ENCODE measurements at places on chromosomes 6 and 20.

DNA sequence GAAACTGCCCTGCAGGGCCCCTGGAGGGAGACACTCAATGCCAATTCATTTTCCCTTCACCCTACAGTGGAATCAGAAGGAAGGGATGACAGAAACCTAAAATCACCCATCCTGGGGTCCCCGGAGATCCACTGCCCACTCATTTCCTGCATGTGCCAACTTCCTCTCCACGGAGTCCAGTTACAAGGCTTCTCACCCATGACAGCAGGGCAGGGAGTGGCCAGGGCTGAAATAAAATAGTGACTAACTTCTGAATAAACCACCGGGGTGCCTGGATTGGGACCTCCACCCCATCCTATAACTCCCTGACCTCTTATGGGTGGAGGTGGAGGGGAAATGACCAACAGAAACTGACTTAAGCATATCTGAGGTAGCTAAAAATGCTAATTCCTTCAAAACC, 362.3 kb downstream of the MAFB start:
- no peak for DNase-seq

DNA sequence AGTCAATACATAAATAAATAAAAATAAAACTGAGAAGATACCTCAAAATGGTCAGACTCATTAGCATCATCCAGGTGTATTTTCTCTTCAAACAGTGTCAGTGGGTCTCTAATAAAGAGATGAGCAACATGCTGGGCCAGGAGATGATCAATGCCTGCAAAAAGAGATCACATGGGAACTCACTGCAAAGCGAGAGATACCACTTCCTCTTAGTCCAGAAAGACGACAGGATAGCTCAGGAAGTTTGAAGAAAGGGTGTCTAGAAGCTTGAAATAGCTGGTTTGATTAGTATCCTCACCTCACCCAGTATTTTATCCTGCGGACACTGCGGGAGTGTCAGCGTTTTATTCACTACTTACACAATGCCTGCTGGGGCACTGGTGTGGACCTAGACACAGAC, 38.0 kb downstream of the GCLC start:
- no peak for DNase-seq

GRCh38 chr20:15188415-15188814, 851.0 kb upstream of the FLRT3 start:
- DNase-seq = no peak

DNA sequence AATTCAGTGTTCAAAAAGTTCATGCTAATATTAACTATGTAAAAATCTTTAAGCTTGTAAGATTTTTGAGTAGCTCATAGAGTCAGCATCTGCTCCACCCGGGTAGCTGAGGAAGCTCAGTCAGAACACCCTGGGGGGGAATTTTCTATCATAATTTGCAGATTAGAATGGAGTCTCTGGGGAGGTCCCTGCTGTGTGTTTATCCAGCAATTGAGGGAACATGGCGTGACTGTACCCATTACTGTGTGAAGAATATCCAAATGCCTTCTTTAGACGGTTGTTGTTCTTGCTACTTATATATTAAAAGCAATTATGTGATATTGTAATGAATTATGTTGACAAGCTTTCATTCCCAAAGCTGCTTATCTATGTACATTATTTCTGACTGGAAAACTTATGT, 64.8 kb downstream of the AIG1 start:
- DNase-seq = no peak

DNA sequence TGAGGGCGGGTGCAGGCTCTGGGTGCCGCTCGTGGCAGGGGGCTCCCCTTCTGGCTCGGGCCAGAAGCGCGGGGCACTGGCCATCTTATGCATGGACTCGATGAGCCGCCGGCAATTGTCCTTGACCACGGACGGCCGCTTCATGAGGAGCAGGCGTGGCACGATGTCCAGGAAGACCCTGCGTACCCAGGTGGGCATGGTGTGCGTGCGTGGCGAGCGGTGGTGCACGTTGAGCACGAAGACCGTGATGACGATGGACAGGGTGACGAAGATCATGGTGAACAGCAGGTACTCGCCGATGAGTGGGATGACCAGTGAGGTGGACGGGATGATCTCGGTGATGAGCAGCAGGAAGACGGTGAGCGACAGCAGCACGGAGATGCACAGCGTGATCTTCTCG, 11.0 kb downstream of the CHRNA4 start:
- DNase-seq = no peak

DNA sequence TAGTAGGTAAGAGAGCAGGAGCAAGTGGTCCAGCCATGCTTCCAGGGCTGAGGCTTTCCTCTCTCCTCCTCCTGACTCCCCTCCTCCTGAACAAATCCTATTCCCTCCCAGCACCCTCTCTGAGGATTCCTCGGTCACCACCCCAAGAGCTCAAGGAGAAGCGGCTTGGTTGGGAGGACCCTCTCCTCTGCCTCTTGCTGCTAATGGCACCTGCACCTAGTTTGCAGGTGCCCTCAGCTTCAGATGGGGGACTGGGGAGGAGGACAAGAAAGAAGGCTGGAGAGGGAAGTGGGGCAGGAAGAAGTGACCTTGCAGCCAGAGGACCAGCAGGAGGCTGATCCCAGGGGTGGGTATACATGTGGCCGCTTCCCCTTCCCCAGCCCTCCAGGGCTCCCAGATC, 17.5 kb downstream of the NCR2 start:
- DNase-seq = no peak

GRCh38 chr6:2376429-2377355, 131.3 kb upstream of the GMDS start:
- DNase-seq = no peak

- no peak for DNase-seq
Measured at GRCh38 chr6:142336183-142336582, 34.4 kb downstream of the ADGRG6 start.

GRCh38 chr20:13865156-13865555, 80.3 kb downstream of the NDUFAF5 start:
- DNase-seq = no peak

DNA sequence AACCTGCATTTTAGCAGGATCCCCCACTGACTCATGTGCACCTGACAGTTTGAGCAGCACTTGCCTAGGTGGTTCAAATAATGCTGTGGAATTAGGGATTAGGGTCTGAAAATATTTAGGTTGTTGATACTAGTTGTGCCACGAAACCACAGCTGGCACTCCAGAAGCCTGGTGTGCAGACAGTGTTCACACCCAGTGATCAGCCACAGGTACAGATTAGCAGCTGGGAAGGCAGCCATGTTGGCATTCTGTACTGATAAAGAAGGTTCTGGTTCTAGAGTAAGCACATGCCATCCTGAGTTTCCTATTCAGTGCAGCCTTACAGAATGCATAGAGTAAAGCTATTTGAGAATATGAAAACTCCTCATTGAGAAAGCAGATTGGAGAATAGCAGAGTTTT, 30.1 kb downstream of the TMEM74B start:
- DNase-seq = no peak

DNA sequence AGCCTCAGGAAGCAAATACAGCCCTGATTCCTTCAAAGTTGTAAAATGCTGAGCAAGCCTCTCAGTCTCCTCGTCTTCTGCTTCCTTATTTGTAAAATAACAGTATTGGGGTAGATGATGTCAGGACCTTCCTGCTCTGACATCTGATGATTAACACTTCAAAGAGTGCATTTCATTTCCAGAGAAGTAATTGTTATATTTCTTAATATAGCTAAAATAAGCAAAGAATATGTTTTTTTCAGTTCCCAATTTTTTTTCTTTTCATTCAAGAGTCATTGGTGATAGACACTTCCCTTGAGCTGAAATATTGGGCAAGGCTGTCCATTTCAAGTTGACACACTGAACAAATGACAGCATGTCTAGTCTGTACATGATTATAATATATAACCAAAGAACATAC, 53.4 kb downstream of the SLX4IP start:
- DNase-seq = no peak

DNA sequence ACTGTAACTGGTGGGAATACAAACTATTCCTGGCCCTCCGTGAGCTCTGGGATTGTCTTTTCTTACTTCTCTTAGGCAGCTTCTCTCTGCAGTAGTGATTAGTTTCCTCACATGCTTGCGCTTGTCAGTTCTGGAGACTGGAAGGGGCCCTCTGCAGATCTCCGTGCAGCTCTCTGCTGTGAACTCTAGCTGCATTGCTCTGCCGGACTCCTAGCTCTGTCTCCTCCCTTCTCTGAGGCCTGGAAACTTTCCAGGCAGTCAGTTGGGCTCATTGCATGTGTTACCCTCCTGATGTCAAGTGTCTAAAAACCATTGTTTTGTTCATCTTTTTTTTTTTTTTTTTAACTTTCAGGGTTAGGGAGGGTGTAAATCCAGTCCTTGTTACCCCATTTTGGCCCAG, 102.3 kb downstream of the CTNNBL1 start:
- no peak for DNase-seq

DNA sequence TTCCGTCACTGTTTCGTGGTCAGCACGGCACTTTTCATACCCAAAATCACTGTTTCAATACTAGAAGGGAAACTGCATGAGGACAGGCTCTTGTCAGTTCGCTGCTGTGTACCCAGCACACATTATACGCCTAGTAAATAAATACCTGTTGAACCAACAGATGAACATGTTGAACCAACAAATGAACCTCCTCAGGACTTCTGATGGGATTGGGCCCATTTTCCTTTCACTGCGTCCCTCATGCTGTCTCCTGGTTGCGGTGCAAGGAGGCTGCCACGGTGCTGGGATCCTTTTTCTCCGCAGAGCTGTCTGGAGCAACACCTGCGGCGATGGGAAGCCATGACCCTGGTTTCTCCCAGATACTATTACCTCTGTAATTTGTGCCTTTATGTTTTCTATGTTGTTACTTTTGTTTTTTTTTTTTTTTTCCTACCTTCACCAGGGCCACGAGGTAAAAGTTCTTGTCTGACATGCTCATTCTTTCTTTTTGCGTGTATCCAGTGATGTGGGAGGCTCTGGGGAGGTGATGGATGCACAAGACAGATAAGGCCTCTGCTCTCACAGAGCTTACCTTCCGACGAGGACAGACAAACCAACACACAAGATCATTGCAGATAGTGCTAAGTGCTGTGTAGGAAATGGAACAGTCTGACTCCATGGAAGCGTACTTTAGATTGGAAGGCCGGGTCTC, 1.1 kb downstream of the VAPB start:
- no peak for DNase-seq

- no peak for DNase-seq
Measured at GRCh38 chr6:25034431-25034921, 98.7 kb upstream of the RIPOR2 start.

DNA sequence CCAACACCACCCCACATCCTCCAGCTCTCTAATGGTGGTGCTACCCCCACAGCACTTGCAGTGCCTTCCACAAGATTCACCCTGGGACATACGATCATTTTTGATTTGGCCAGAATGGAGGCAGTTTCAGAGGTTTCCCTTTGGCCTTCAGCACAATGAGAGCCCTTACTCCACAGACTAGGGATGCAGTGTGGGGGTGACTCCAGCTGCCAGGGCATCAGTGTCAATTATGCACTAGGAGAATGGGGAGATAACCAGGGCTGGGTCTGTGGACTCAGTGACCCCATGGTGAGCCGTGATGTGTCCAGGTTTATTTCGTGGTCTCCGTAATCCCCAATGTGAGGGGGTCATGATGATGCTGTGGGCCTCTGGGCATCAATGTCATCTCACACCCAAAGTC, 31.5 kb upstream of the MICB start:
- no peak for DNase-seq

- no peak for DNase-seq
Measured at GRCh38 chr6:36245572-36246061, 24.2 kb upstream of the PNPLA1 start.

- DNase-seq = no peak
Measured at GRCh38 chr6:55182016-55182650, 7.8 kb downstream of the HCRTR2 start.

- DNase-seq = no peak
Measured at GRCh38 chr6:32895006-32895345, 41.0 kb downstream of the PSMB9 start.

DNA sequence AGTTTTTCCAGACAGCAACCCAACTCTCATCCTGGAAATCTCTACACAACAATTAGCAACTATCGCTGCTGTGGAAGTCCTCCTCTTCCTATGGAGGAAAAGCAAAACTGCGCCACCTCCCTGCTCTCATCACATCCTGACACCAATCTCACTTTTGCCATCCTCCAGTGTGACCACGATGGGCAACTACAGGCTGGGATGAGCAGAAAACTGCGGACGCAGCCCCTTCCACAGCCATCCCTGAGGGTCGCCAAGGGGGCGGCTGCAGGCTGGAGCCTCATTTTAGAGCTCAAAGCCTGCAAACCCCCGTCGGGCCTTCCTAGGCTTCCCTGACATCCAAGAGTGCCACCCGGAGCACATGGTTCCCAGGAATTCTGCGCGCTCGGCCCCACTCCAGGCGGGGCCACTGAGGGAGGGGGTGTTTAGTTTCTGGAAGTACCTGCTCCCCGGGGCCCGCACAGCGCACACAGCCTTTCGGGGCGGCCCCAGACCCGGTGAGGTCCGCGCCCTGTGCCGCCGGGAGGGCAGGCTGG, 1.2 kb downstream of the TCFL5 start:
- no peak for DNase-seq

GRCh38 chr6:22036275-22036674, 260.6 kb downstream of the PRL start:
- DNase-seq = peak; percentile 76

- DNase-seq = no peak
Measured at GRCh38 chr20:20677186-20677585, 35.3 kb downstream of the RALGAPA2 start.

DNA sequence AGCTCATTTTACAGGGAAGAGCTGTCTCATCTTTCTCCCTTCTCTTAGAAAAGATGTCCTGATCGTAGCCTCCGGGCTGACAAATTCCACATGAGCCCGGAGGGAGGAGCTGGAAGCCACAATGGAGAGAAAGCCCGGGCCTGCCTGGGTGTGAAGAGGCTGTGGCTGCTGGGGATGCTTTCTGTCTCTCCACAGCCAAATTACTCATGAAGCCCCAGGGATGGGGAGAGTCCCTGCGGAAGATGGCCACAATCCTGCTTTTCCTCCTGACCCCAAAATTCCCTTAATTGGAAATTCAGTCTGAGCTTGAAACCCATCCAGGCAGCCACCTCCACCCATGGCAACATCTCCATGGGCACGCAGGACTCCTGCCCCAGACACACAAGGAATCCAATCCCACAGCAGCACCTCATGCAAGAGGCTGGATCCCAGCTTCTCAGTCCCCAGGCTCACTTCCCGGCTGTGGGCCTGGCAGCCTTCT, 32.4 kb downstream of the JPH2 start:
- no peak for DNase-seq

- no peak for DNase-seq
Measured at GRCh38 chr6:22247916-22248482, 48.8 kb downstream of the PRL start.

- DNase-seq = no peak
Measured at GRCh38 chr6:22917344-22917743, 348.0 kb downstream of the HDGFL1 start.

GRCh38 chr6:15550546-15551123, 112.2 kb downstream of the DTNBP1 start:
- no peak for DNase-seq

DNA sequence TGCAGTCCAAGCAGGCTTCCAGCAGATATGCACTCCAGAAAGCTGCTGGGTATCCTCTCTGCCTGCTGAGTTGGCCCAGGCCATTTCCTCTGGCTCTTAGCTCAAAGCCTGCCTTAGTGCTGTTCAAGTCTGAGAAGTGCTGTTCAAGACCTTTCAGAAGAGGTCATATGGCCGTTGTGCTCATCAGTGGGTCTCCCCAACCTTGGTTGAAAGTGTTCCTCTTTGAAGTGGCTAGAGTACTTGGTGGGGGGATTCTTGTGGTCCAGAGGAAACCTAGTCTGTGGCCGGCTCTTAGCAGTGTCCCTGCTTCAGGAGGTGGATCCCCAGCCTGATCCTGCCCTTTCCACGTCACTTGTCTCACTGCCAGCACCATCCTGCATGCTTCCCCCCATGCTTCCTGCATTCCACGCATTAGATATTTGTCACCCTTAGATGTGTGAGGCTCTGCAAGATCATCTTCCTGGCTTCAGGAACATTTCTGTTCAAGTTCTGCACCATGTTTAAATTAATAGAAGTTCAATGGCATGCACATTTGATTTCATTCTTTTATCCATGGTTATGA, 105.0 kb downstream of the FIG4 start:
- DNase-seq = no peak
